ENCODE measurements at places on chromosomes 1 and 21.

GRCh38 chr1:53292690-53293089 lies 35.2 kb downstream of the LRP8 start:
- no peak overlapping the region for H3K27ac ChIP-seq
- no peak for DNase-seq
- H3K4me3 ChIP-seq, result no peak overlapping the region
- H3K4me1 ChIP-seq, result peaks cover 49% of the 10 kb centered on the region
- no peaks in the 10 kb centered on the region for H3K27me3 ChIP-seq

DNA sequence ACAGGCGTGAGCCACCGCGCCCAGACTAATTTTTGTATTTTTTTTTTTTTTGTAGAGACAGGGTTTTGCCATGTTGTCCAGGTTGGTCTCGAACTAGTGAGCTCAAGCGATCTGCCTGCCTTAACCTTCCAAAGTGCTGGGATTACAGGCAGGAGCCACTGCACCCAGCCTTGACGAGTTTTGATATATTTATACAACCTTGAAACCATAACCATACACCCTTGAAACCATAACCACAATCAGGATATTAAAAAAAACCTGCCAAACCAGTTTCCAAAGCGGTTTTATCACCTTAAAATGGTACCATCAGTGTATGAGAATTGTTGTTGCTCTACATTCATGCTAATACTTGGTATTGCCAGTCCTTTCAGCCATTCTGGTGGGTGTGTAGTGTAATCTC lies 3.7 kb upstream of the PHACTR4 start:
- no peaks in the 10 kb centered on the region for H3K27me3 ChIP-seq
- no peaks in the 10 kb centered on the region for H3K36me3 ChIP-seq
- no peak overlapping the region for H3K27ac ChIP-seq
- peaks cover 11% of the 10 kb centered on the region for H3K4me1 ChIP-seq
- DNase-seq, result peak; percentile 8

GRCh38 chr1:51776408-51776807 lies 102.1 kb downstream of the NRDC start:
- no peak overlapping the region for H3K27ac ChIP-seq
- peaks cover 23% of the 10 kb centered on the region for H3K36me3 ChIP-seq

GRCh38 chr1:41901551-41901950 lies 17.2 kb downstream of the HIVEP3 start:
- no peak for DNase-seq
- no peaks in the 10 kb centered on the region for H3K36me3 ChIP-seq
- no peak overlapping the region for H3K27ac ChIP-seq
- H3K4me1 ChIP-seq, result peaks cover 82% of the 10 kb centered on the region

- DNase-seq, result no peak
- H3K27ac ChIP-seq, result no peak overlapping the region
- no peak overlapping the region for H3K4me3 ChIP-seq
- H3K4me1 ChIP-seq, result peaks cover 17% of the 10 kb centered on the region
Observed at GRCh38 chr1:93613898-93614297, 67.7 kb downstream of the BCAR3 start.

All from CD4-positive, alpha-beta memory T cell (primary cell).